ENCODE measurements at places on chromosomes 2 and 18.

GRCh38 chr2:101827246-101827645, 129.7 kb downstream of the MAP4K4 start:
- DNase-seq: no peak

DNA sequence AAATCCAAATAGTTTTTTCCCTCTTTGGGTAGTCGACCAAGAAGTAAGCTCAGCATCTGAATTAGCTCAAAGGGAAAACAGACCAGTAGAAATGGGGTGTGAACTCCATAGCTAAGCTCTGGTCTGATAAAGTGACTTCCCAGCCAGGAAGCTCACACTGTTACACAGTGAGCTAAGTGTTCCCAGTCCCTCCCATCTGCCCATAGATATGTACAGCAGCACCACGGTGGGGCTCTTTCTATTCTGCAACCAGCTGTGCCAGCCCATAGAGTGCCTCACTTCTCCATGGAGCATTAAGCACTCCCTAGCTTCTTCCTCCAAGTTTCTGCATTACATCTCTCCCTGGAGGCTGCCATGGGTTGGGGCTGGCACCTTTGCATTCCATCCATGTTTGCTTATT, 27.6 kb upstream of the NEMP2 start:
- no peak for DNase-seq

DNA sequence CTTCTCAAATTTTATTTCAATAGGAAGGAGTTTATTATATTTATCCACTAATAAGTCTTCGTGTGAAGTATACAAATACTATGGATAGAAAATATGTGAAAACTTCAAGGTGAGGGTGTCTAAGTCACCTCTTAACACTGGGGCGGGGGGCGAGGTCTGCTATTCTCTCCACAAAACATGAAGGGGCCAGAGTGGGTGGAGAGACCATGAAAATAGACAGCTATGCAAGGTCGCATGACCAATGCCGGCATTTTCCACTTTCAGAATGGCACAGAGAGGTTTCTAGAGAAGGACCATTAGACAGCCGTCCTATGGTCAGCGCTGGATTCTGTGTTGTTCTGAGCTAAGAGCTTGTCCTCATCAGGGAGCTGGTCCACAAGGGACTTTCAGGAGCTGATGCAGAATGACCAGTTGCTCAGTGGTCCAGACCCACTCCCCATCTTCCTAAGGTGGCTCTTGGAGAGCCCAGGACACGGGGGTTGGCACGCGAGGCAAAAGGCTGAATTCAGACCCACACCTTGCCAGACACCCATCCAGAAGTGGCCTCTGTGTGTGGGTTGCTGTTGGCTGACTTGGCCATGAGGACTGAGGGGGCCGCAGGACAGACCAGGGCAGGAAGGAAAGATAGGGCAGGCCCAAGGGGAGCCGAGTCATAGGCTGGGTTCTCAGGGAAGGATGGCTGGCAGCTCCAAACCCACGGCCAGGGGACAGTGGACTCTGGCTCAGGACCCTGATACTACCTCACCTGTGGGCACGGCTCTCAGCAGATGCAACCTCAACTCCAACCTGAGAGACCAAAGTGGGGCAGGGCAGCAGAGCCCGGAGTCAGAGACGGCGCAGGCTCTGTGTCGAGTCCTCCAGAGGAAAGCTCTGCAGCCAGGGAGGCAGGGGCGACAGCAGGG, 69.8 kb downstream of the NDUFA10 start:
- DNase-seq: no peak

GRCh38 chr18:34493566-34494358, 216.3 kb upstream of the DTNA start:
- DNase-seq: no peak

DNA sequence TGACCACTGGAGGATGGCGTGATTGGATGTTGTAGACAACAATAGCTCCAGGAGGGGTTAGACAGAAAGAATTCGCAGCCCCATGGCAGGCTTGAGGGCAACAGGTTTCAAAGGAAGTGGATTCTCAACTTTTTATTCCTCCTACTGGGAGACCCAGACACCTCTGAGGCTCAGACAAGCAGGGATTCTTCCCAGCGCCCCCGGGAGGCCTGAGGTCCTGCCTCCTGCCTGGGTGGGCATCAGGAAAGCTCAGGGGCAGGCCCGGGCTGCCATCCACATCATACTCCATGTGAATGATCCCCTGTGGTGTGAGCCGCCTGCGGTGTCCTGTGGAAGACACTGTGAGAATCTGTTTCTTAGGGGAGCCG, 203.5 kb downstream of the CYP26B1 start:
- no peak for DNase-seq

- DNase-seq: no peak
These were observed 76.0 kb upstream of the ZFP36L2 start for GRCh38 chr2:43302182-43302960.

DNA sequence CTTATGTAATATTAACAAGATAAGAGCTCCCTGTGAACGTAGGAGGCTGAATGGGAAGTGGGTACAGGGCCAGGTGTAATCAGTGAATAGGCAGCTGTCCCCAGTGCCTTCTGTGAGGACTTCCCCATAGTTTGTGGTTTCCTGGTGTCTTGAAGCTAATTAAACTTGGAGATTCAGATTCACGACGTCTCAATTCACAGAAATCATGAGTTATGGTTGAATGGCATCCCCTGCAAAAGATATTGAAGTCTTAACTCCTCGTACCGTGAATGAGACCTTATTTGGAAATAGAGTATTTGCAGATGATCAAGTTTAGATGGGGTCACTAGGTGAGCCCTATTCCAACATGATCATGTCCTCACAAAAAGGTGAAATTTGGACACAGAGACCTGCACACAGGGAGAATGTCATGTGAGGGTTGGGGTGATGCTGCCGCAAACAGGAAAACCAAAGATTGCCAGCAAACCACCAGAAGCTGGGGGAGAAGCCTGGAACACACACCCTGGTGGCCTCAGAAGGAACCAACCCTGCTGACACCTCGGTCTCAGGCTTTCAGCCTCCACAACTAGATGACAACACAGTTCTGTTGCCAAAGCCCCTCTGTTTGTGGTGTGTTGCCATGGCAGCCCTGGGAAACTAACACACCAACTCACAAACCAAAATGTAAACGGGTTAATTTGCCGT, 13.2 kb downstream of the ARL4C start:
- DNase-seq: peak; percentile 94

- no peak for DNase-seq
These were observed 51.3 kb upstream of the RASGRP3 start for GRCh38 chr2:33425161-33425560.

DNA sequence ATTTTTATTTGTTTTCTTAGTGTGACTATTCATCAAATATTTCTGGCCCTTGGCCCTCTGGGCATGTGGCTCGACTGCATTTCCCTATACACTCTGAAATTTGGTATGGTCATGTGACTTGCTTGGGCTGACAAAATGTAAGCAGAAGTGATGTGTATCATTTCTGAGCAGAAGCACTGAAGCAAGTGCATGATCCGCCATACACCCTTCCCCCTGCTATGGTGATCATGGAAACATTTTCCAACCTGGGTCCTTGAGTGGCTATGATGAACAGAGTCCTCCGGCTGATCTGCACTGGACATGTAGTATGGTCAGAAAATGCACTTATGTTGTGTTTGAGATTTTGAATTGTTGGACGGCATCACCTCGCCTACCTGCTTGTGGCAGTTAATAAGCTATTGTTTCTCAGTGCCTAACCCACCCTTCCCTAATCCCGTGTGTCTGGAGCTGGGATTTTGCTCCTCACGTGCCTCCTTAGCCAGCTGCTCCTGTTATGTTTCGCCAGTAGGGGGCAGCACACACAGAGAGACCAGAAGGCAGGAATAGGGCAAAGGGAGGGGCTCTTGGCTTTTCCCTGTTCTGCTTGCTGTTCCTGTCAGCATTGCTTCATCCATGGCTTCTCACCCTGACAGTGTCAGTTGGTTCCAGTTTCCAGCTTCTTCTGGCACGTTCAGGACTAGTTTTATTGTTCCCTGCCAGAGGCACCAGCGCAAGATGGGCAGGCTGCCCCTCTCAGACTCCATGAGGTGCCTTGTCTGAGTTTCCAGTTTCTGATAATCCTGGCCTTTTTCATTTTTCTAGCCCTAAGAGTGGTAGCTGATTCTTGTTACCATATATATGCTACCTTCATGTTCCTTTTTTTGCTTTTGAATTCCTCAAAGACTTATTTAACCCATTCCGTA, 207.4 kb downstream of the ARL6IP6 start:
- no peak for DNase-seq

DNA sequence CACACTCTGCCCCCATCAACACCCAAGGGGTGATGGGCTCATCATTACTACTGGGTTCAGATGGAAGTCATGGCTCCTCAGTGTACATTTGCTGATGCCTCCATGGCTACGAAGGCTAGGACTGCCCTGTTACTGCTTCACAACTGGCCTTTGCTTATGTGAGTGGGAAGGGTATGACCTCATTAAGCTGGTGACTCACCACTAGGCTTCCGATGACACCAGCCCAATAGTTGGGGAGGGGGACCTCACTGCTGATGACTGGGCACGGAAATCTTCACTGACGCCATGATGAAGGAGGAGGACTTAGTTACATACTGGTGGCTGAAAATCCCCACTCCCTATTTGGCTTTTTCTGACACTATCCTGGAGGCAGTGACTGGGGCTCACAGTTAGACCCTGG, 263.2 kb downstream of the CMPK2 start:
- no peak for DNase-seq

DNA sequence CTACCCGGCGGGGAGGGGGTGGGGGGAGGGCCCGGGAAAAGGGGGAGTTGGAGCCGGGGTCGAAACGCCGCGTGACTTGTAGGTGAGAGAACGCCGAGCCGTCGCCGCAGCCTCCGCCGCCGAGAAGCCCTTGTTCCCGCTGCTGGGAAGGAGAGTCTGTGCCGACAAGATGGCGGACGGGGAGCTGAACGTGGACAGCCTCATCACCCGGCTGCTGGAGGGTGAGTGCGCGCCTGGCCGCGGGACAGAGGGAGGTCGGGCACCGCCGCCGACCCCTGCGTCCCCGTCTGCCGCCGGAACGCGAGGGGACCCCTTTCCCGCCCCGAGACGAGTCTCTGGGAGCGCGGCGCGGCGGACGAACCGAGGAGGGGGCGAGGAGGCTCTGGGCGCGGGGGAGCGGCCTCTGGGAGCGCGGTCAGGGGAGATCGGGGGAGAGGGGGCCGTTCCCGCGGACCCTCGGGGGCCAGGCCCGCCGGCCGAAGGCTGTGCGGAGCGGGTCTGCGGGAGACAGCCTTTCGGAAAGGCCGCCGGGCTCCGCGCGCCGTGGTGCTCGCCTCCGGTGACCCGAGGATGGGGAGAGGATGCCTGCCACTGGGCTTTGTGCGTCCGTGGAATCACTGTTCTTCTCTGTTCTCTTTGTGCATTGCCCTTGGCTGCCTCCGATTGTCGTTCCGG, 463 bp downstream of the PPP1CB start:
- DNase-seq: no peak

DNA sequence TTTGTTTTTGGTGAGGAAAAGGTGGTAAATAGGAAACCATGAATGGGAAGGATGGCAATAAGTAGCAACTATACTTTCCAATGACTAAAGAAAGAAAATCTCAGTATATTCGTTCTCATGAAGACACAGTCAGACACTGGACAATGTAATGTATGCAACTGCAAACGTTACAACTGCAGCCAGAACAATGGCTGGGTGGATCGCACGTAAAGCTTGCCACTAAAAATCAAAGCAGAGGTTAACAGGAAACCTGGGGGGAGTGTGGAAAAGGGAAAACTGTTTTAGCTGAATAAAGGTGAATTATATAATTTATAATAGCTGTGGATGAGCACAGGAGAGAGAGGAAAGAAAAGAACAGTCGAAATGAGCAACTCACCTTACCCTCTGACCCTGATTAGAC, 33.3 kb downstream of the NEMP2 start:
- DNase-seq: no peak

GRCh38 chr2:119491776-119492525, 32.3 kb downstream of the SCTR start:
- DNase-seq: no peak

DNA sequence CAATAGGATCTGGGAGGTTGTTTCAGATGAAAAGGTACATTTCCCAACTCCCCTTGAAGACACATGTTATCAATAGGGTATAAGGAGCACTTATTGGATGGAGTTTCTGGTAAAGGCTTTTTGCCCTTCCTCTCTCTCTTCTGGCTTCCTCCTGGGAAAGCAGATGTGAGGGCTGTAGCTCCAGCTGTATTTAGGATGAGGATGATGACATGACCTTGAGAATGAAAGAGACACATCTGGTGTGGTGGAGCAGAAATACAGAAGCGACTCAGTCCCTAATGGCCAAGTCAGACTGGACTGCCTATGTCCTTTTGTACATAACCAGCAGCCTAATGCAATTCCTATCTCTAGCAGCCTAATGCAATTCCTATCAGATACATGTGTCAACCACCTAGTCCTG, 100.9 kb upstream of the NXPH2 start:
- DNase-seq: no peak

GRCh38 chr2:102116630-102117471, 25.7 kb upstream of the IL1R1 start:
- DNase-seq: no peak

- no peak for DNase-seq
These were observed 635.0 kb downstream of the TSN start for GRCh38 chr2:122390406-122390805.

GRCh38 chr2:25419678-25420242, 78.0 kb upstream of the DNMT3A start:
- DNase-seq: peak; percentile 65
